ENCODE measurements at places on chromosomes 2 and 18.

GRCh38 chr2:191435141-191435540 lies 189.9 kb downstream of the MYO1B start:
- no peak for DNase-seq

- no peak for DNase-seq
Measured at GRCh38 chr18:67583621-67584020, 67.1 kb upstream of the DSEL start.

GRCh38 chr2:16005389-16005788 lies 65.0 kb downstream of the MYCN start:
- no peak for DNase-seq

- DNase-seq = no peak
Measured at GRCh38 chr18:37544713-37545112, 20.9 kb downstream of the CELF4 start.

DNA sequence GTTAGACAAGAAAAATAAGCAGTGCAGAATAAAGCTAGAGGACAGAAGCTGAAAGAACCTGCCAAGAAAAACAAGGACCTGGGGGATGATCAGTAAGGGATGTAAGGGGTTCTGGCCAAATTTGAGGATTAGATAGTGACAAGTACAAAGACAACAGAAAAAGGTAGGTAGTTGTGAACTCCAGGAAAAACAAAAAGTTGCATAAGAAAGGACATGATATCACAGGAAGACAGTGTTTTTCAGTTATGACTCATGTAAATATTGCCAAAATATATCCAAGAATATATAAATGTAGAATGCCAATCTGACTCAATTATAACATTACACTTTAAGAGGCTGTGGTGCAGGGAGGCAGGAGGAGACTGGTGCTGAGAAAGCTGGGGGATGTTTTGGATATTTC lies 209.8 kb upstream of the SH3BP4 start:
- DNase-seq = no peak

GRCh38 chr2:71742953-71743601 lies 289.7 kb downstream of the DYSF start:
- DNase-seq = peak; percentile 75

DNA sequence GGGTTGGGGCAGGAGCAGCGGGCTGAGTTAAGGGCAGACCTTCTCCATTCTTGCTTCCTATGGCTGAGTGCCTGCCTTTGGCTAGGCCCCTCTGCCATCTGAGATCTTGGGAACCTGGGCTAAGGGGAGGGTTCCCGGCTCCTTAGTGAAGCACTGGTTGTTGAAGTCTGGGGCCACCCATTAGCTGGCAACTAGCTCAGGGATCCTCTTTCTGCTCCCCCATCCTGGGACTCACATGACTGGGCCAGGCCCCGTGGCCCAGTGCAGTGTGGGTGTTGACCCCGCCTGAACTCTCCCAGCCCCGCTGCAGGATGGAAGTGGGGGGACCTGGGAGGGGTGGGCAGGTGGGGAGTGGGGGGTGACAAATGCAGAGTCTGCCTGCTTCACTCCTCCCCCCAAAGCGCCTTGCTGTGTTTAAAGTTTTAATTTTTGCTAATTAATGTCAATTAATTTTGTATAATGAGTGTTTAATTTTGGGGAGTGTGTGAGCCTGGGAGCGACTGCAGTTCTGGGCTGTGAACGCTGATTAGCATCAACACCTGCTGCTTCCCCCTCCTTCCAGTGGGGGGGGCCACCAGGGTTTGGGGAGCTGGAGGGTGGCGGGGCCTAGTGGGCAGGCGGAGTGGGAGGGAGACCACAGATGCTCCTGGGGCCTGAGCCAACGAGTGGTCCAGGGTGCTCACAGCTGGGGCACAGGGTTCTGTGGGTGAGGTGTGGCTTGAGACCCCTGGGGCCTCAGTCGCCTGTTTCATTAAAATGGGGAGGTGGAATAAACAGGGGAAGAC lies 55.2 kb downstream of the EMX1 start:
- DNase-seq = no peak

GRCh38 chr2:219327719-219328118 lies 4.8 kb downstream of the RESP18 start:
- no peak for DNase-seq

GRCh38 chr2:54590216-54591120 lies 133.0 kb upstream of the EML6 start:
- no peak for DNase-seq

DNA sequence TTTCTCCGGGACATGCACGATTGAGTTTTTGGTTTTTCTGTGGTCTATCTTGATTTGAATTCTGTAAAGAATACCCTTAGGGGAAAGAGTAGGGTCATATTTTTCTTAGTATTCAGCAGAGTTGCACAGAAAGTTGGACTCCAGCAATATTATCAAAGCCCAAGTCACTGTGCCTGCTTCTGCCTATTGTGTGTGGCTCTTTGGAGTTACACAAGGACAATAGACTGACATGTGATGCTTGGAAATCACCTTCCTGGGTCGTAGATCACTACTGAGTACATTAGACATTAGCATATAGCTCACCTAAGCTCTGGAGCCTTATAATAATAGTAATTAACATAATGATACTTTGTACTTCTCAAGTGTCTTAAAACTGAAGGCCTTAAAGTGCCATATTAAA lies 238.8 kb upstream of the FOSL2 start:
- DNase-seq = no peak

GRCh38 chr2:201644001-201644400 lies 698 bp upstream of the TMEM237 start:
- DNase-seq = no peak

- no peak for DNase-seq
Measured at GRCh38 chr2:191625016-191625415, 52.9 kb upstream of the NABP1 start.

GRCh38 chr2:182946958-182947369 lies 80.5 kb upstream of the FRZB start:
- no peak for DNase-seq

DNA sequence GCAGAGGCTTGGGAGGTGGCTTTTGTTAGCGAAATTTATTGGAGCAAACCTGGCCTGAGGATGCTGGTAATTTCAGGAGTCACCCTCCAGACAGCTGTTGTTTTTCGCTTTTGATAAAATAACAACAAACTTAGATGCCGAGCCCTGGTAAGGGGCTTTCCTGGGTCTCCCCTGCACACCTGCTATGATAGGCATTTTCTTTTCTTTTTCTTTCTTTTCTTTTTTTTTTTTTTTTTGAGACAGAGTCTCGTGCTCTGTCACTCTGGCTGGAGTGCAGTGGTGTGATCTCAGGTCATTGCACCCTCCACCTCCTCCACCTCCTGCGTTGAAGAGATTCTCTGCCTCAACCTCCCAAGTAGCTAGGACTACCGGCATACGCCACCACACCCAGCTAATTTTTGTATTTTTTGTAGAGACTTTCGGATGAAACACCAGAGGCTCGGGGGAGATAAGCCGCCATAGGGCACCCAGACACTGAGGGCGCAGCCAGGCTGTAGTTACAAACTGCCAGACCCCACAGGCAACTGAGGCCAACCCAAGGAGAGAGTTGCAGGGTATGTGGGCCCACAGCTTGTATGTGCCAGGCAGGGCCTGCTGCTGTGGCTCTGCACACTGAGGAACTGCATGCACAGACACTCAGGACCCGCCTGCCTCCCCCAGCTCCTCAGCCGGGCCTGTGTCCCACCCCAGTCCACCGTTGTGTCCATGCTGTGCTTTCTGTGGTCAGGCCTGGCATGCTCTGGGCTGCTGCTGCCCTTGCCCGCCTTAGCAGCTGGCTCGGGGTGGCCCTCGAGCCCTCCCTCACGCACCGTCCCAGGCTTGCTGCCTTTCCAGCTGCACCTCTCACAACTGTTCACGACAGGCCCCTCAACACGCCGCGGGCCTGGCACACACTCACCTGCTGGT lies 3.9 kb downstream of the GYPC start:
- DNase-seq = no peak

GRCh38 chr18:48440924-48441323 lies 31.7 kb upstream of the ZBTB7C start:
- no peak for DNase-seq

GRCh38 chr2:226932443-226932842 lies 96.6 kb downstream of the RHBDD1 start:
- no peak for DNase-seq

Measured in right forelimb (tissue), 1 donor.